NCI-H226 (cell line): ENCODE measurements at places on chromosomes 2 and 18.
A peak's percentile ranks its signal among the peaks of the same experiment; 100 is the strongest.

DNA sequence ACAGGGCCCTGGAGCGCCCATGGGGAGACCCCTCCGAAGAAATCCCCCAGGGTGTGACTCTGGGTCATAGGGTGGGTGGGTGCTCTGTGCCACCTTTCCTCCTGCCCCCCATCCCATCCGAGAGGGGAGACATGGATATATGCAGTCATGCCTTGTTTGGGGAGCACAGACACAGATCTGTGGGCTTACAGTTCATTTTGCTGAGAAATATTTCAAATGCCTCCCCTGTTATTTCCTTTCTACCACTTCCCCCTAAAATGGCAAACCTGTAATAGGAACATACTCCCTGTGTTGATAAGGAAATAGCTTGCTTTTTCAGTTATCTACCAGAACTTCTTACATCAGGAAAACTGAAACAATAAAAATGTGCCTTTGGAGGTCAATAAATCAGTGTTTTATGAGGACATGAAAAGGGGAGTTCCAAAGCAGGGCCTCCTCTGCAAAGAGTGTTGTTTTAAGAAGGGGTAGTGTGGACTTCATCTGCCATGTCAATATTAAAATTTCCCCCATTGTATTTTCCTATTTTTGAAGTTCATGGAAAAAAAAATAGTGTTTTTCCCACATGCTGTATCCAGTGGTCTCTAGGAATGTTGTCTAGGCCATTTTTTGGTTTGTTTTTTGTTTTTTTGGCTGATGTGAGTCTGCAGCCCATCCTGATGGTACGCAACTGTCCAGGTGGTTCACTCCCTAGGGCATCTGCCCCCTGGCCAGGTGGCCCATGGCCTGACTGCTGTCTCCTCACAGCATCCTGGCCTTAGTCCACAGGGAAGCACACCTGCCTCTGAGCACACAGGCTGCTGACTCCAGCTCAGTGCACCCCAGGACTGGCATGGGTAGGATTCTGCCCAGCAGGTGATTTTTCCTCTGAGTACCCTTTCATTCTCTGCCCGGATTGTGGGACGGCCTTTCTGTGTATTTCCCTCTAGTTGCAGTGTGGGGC lies 3.7 kb downstream of the TNFRSF11A start:
- no peak for DNase-seq

DNA sequence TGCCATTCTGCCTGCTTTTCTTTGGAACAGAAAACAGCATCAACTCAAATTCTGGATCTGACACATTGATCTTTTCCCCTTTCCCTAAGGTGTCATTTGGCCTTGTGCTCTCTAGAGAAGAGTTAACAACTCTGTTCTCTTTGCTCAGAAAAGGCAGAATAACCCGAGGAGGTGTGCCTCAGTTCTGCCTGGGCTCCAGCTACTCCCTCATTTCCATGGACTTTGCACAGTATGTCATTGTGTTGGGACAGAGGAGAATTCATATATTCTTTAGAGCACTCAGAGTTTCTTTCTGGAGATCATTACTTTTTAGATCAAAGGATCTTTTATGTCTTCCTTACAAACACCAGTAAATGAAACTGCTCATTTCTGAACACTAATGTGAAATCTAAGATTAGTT lies 249.1 kb downstream of the PHLPP1 start:
- DNase-seq, result no peak

DNA sequence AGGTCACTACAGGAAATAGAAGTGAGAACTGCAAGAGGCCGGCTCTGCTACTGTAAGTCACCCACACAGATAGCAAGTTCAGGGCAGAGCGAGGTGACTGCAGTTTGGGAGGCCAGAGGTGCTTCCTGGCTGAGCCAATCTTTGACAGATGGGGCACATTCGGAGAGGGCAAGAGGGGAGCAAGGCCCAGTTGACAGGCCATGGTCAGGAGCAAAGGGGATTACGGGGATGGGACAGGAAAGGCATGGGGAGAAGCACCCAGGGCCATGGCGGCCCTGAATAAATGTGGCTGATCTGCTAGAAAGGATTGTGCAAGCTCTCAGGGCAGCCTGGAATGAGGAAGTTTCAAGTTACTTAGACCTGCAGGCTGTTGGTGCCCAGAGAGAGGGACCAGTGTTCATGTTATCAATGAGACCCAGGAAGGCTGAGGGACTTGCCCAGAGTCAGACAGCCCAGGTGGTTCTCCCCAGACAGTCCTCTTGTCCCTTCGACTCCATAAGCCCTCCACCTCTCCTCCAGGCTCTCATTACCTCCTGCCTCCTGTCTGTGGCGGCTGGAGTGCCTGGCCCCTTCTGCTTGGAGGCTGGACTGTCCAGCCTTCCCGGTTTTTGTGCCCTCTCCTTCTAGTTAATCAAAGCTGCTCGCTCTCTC lies 123.3 kb downstream of the CTIF start:
- peak; percentile 23 for DNase-seq

DNA sequence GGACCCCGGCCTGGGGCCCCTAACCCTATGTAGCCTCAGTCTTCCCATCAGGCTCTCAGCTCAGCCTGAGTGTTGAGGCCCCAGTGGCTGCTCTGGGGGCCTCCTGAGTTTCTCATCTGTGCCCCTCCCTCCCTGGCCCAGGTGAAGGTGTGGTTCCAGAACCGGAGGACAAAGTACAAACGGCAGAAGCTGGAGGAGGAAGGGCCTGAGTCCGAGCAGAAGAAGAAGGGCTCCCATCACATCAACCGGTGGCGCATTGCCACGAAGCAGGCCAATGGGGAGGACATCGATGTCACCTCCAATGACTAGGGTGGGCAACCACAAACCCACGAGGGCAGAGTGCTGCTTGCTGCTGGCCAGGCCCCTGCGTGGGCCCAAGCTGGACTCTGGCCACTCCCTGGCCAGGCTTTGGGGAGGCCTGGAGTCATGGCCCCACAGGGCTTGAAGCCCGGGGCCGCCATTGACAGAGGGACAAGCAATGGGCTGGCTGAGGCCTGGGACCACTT lies 16.4 kb downstream of the EMX1 start:
- no peak for DNase-seq

DNA sequence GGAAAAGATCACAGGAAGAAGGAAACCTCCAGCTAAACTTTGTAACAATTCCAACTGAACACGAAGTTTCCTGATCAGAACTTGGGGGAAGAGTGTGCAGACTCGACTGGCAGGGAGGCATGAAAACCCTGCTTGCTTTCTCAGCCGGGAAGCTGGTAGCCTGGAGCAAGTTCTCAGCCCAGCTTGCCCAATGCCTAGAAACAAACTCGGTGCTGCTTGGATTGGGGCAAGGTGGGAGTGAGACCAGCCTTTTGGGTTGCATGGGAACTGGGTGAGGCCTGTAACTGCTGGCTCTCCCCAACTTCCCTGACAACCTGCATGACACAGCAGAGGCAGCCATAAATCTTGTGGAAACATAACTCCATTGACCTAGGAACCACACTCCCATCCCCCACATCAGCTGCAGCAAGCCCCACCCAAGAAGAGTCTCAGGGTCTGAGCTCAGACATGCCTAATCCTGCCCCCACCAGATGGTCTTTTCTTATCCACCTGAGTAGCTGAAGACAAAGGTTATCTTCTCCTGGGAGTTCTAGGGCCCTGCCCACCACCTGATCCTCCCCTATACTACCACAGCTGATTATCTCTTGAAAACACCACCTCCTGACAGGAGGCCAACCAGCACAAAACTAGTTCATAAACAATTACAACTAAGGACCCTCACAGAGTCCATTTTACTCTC lies 1859.7 kb upstream of the CELF4 start:
- DNase-seq, result no peak

DNA sequence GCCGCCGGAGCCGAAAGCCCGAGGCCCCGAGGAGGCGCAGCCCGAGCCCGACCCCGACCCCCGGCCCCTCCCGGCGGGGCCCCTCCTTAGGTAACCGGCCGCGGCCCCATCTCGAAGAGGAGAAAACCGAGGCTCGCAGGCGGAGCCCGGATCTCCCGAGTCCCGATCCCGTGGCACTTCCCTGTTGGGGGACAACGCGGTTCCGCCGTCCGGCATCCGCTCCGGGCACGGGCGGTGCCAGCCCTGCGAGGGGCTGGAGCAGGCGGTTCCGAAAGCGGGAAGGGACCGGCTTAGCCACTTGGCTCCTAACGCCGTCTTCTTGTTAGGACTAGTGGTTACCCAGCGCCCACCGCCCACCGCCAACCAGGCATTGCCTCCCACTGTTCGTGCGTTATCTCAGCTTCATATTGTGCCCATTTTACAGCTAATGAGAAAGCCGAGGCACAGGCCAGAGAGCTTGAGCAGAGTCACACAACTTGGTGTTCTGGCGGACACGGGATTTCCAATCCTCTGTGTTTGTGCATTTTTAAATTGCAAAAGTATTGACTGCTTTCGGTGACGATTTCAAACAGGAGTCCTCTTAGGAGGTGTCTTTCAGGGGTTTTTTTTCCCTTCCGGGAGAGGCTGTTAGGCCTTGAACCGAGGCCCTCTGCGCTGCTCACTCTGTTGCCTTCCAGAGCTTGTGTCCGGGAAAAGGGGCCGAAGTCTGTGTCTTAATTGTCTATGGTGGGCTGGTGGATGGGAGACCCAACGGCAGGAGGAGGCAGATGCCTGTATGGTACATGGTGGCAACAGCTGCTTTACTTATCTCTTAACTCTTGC lies 562 bp downstream of the CENPA start:
- no peak for DNase-seq

GRCh38 chr2:231512222-231512621 lies 18.0 kb downstream of the NMUR1 start:
- no peak for DNase-seq

DNA sequence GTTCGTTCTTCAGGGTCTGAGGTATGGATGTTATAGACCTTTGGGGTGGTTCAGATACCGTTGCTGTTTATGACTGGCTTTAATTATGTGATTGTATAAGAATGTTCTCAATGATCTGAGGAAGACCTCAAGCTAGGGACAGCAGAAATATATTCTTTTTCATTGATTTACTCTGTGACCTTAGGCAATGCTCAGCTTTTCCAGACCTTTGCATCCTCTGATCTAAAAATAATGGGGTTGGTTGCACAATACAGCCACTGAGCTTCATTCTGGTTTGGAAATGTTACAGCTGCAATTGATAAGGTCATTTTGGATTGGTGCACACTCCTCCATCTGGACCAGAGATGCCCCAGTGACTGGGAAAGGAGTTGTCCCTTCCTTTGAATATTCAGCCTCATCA lies 17.2 kb upstream of the CABYR start:
- DNase-seq, result no peak

- no peak for DNase-seq
These were observed 130.2 kb upstream of the MAP3K20 start for GRCh38 chr2:172945510-172945850.

DNA sequence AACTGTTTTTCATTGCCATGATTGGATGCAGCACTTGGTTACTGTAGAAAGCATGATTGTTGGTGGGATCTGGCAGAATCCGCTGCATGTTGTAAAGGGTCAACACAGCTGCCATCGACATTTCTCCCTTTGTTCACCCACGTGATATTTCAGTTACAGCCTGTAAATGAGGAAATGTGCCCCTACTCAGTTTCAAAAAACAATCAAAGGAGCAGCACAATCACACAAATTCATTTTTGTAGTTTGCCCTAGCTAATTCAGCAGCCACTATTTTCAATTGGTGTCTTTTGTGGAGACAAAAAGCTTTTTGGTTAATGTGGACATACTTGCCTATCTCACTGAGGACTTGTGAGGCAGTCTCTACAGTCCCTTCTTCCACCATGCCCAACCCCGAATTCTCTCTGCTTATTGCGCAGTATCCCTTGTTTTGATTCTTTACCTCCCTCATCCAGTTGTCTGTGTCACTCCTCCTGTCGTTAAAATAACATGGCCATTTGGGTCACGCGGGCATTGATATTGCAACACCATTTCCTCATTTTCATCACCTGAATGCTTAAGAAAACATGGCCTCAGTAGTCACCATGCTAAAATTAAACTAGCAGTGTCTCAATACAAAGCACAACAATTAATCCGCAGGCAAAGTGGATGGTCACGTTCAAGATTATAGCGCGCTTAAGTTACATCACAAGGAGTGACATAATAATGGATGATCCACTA lies 6.4 kb upstream of the PROC start:
- no peak for DNase-seq

DNA sequence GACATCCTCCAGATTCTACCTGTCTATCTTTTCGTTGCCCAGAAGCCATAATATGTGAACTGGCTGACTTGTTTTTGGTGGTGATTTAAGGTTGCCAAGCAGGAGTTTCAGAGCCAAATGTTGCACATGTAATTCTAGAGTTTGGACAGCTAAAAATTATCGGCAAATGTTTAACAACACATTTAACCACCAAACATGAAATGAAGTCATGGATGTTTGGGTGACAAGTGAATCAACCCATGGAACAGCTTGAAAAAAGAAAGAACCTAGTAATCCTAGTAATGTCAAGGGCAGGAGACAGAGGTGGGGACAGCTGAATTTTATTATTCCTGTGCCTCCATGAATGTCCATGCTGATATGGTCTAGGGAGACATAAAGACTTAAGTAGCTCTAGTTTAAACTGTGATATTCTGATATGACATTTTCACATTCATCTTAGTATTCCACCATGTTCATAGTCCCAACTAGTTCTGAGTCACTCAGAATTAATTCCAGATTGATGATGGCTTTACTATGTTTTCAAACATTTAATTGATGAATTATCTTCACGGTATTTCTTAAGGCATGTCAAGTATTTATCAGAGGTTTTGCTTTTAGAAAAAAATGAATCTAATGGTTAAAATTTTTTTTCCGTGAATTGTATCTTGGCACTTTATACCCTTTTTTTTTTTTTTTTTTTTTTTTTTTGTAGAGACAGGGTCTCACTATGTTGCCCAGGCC lies 101.7 kb downstream of the SOCS6 start:
- DNase-seq, result no peak

DNA sequence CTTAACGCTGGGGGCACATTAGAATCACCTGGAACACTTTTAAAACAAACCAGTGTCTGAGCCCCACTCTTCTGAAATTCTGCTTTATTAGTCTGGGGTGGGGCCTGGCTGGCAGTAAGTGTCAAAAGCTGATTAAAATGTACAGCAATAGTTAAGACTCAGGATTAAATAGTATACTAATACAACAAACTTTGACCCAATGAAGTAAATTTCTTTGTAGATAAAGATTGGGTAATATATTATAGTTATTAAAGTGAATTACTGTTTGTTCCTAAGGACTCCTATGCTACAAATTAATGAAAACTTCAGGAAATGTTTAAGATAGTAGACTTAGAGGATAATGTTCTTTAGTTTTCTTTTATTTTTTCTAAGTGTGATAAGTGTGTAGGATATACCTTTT lies 160.9 kb downstream of the FAM124B start:
- no peak for DNase-seq

DNA sequence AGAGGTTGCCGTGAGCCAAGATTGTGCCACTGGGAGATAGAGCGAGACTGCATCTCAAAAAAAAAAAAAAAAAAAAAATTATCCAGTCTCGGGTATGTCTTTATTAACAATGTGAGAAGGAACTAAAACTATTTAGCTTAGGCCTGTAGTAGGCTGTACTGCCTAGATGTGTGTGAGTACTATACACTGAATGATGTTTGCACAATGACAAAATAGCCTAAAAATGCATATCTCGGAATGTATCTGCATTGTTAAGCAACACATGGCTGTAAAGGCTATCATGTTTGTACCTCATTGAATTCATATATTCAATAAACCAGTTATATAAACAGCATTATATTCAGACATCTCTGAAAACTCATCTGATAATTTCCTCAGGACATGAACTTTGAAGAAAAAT lies 191.2 kb upstream of the SESTD1 start:
- DNase-seq, result no peak
